ENCODE measurements at places on chromosomes 3 and 15. TPM values are rescaled to one million over a fixed set of nuclear protein-coding genes. Genes with fewer than 3 reads are reported as not detected.

DNA sequence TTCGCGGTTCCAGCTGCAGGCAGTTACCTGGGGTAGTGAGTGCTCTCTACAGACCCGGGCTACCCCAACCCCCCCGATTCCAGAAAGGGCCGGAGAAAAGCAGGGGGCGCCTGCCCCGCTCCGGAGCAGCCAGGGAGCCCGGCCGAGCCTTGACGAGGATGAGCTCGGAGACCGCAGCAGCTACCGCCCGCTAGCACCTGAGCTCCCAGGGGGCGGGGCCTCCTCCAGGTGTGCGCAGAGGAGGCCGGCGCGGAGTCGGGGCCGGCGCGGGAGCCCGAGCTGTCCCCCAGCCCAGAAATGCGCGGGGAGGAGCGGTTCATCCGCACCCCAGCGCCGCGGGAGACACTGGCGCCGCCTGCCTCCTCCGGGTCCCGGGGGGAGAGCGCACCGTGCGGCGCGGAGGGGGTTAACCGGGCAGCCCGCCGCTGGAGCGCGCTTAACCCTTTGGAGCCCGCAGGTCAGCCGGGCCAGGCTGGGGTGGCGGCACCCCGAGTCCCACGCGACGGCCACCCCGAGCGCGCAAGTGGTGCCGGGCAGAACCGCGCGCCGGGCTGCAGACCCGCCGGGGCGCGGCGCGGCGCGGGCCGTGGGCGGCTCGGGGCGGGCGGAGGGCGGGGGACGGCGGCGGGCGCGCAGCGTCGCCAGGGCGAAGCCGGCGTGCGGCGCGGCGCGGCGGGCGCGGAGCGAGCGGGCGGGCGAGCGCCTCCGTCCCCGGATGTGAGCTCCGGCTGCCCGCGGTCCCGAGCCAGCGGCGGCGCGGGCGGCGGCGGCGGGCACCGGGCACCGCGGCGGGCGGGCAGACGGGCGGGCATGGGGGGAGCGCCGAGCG, at the start of gene CACNA1D:
Gene CACNA1D, plus strand, starts transcription at position 649 of the 829 bp plus-strand sequence. CDS start 556 bp downstream, outside the sequence.
- DNase-seq: no peak

GRCh38 chr15:78981532-78982313, 36.9 kb upstream of the CTSH start:
- DNase-seq: no peak

CYP1A2 gene
- not detected for total RNA-seq

DNA sequence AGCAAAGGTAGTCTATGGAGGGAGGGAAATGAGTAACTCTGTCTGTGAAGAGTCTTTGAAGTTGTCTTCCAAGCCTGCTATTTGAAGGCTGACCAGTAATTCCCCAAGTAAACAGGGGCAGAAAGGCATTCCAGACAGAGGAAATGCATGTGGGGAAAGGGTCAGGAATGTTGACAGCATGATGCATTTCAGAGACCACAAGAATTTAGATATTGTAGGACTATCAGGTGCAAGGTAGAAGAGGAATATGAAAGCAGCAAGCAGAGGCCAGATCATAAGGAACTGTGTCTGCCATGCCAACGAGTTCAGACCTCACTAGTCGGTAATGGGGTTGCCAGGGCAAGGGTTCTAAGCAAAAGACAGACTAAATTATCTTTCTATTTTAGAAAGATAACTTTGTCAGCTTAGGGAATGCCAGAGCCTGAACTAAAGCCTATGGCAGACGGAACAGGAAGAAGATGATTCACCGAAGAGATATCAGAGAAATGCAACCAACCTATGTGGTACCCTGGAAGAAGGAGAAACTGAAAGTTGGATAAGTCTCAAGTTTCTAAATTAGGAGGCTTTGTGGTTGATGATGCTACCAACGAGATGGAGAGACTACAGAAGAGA, 327.0 kb upstream of the RORA start:
- DNase-seq: no peak

DNA sequence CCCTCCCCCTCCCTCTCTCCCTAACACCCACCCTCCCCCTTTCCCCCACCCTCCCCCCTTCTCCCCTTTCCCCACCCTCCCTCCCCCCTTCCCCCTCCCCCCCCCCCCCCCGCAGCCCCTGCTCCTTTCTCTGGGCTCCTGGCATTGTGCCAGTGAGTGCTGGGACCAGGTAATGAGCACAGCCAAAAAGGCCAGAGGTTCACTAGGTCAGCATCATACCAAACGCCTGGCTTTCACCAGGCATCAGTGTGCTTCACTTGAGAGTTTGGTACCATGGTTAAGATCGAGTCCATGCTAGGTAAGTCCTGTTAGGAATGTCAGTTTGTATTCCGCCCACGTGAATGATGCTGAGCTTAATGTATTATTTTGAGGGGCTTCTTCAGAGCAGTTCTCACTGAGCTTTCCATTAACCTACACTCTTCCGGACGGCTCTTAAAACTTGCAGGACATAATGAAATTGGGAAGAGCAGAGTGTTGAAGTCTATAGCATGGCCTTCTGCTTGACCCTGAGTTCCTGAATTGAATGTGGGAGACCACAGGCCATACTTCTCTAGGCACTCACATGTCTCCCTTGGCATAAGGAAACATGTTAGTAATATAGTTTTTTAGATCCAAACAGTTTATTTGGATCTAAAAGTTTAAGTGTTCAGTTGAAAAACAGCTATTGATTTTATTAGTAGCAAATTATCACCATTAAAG, 45.6 kb downstream of the SENP2 start:
- DNase-seq: no peak

Measured in urinary bladder (tissue), 4 donors.